ENCODE measurements at places on chromosomes 2 and 18.

DNA sequence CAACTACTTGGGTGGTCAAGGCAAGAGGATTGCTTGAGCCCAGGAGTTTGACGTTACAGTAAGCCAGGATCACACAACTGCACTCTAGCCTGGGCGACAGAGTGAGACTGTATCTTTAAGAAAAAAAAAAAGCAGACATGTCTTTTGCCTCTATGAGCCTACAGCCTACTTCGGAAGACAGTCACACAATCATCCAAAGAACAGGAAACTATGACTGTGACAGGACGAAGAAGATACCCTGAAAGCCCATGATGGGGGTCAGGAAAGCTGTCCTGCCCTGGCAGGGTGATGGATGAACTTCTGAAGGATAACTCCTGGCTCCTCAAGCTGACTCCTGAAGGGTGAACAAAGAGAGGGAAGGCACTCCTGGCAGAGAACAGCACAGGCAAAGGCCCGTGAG, 251.7 kb upstream of the SIX2 start:
- no peak for DNase-seq

DNA sequence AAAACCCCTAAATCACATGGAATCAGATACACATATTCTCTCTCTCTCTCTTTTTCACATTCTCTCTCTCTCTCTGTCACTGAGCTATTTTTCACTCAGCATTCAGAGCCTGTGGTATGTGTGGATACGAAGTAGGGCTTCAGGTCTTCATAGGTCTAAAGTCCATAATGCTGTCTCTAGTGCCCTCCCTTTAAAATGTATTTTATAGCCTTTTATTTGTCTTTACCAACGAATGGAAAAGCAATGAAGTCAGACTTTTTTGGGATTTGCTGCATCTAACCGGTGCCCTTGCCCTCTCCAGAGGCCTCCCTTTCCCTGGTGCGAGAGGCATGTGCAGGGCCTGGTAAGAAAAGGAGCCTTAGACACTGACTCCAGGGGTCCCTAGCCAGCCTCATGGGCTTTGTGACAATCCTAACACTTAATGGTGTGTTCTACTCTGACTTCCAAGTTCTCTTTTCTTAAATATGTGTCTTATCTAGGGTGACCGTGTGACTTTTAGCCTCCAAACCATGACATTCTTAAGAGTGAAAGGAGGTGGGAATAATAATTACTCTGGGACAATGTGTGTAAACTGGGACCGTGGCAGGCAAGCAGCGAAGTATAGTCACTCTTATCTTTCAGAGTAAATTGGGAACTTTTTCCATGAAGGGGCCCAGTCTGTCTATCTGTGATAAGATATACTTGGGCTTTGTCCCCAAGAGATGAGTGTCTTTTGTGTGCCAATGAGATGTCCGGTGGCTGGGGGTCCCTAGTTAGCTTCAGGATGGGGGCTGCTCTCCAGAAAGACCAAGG, 101.1 kb downstream of the B3GNT2 start:
- no peak for DNase-seq

DNA sequence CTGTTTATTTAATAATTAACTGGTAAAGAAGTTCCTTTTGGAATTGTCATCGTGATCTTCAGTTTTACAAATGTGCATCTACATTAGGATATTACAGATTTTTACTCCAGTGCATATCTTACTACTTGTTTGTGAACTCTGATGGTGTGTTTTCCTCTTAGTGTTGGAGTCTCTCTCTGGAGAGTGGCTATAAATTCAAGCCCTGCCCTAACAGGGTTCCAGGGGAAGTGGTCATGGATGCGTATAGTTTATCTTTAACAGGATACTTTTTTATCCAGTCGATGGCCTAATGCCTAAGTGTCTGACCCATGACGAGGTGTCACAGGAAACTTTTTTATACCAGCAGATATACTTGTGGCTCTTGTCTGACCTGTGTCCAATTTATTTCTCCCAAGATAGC, 75.4 kb downstream of the CHN1 start:
- DNase-seq, result no peak

- no peak for DNase-seq
Measured at GRCh38 chr2:138137949-138138348, 173.7 kb downstream of the HNMT start.

GRCh38 chr2:229037621-229038020, 233.5 kb downstream of the PID1 start:
- no peak for DNase-seq

DNA sequence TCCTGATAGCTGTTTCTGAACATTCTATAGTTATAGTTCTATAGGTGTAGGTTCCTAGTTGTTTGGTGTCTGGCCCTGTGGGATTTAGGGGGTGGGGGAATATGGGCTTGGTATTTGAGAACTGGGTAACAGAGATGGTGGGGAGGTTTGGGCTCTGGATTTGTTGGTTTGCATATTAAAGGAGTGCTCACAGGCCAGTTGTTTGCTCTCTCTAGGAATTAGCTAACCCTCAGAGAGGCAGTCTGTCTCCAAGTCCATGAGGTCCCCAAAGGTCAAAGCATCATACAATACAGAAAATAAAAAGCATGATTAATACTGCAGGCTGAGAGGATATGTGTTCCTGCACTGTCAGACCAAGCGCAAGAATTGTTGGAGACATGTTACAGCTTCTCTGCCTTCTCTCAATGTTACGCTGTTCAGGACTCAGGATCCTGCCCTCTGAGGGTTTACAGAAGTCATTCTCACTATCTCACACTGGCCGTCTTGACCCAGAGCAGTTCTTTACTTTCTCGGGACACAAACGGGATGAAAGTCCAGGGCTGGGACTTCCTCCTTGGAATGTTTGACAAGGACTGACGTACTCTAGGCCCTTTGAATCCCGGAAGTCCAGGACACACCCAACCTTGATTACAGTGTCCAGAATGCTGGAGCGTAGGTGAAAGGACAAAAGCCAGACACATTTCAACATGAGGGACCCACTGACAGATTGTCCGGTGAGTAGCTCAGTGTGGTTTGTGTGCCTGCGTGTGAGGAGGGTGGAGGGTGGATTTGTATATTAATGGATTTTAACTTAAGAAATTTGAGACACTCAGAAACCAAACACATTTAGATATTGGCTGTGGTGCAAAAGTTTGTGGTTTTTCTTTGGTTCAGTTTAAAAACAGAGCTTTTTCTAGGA, at the start of gene NOSTRIN:
TSS of gene NOSTRIN (plus strand) at position 677 of the 898 bp plus-strand sequence. CDS start at position 687, 10 bp downstream.
- DNase-seq, result no peak

DNA sequence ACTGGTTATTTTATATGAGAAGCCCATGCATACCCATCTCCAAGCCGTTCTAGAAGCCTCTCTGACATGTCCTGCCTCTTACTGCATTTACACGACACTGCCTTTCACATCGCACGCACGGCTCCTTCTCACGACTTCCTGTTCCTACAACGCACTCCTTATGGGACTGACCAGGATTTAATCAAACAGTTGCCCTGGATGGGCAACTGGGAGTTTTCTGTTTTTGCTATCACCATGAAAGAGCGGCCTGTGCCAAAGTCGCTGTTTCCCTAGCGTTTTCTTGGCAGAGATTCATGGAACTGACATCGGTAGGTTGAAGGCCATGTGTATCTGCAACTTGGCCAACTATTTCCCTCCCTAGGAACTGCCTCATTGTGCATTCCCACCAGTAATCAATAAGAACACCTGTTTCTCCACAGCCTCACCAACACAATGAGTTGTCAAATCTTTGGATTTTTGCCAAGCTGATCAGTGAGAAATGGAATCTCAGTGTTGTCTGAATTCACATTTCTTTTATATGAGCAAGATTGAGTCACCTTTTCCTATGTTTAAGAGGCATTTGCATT, 97.2 kb upstream of the OTOS start:
- DNase-seq, result no peak

- DNase-seq, result no peak
Measured at GRCh38 chr2:216308576-216308975, 63.7 kb downstream of the MARCHF4 start.

DNA sequence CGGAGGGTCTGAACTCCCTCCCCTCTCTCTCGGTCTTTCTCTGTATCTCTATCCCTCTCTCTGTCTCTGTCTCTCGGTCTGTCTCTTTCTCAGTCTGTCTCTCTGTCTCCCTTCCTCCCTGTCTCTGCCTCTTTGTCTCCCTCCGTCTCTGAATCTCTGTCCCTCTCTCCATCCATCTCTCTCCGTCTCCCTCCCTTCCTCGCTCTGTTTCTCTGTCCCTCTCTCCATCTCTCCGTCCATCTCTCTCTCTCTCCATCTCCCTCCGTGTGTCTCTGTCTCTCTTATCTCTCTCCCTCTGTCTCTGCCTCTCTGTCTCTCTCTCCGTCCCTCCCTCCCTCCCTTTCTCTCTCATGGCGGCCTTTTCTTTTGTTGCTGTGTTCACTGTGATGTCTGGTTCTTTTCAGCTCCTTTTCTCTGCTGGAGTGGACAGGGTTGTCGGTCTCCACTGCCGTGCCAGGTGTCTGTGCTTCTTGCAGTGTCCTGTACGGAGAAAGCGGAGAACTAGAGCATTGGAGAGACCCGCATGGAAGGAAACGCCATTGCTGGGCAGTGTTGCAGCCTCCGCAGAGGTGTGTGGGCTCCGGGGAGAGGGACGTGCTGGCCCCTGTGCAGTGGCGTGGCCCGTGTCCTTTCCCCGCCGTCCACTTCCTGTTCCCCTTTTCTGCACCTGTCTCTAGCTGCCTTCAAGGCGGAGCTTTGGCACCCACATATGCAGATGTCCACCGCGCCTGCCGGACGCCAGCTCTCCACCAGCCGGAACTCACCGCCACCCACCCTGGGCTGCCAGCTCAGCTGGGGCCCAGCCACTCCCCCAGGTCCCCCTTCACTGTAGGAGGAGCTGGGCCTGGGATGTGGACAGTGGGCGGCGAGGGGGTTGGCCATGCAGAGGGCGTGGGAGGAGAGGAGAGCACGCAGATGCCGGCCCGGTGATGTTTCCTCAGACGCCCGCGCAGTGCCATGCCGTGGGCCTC, 113.1 kb downstream of the NFATC1 start:
- DNase-seq, result no peak

Measured in hippocampal formation (tissue), 2 donors.